ENCODE measurements at places on chromosomes 11 and 22.

DNA sequence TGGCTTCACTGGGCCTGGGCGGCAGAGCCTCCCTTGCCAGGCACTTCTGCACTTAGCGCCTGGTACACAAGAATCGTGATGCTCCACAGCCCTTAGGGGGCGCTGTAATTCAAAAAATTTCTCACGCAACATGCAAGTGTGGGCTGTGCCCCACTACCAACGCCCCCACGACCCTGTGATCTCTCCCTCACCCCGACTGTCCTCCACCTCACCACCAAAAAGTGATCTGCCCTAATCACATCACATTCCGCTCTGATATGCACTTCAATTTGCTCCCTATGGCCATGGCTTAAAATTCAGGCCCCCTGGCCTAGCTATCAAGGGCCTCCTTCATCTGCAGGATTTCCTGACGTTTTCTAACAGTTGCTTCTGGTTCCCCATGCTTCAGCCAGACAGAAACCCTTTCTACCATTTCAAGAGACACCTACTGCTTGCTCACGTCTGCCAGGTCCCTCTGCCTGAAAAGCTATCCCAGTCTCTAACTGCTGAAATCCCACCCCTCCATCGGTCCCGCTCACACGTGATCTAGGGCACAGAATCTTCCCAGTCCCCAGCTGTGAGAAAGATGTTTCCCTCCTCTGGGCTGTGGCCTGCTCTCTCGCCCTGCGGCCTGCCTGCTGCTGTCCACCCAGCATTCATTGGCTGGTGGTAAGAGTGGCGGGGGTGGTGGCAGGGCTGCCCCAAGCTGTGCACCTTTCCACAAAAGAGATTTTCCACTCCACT lies 27.9 kb upstream of the LRRC32 start:
- no peak for DNase-seq

- DNase-seq = peak; percentile 96
These were observed 7.6 kb downstream of the CARS1 start for GRCh38 chr11:3049430-3050243.

DNA sequence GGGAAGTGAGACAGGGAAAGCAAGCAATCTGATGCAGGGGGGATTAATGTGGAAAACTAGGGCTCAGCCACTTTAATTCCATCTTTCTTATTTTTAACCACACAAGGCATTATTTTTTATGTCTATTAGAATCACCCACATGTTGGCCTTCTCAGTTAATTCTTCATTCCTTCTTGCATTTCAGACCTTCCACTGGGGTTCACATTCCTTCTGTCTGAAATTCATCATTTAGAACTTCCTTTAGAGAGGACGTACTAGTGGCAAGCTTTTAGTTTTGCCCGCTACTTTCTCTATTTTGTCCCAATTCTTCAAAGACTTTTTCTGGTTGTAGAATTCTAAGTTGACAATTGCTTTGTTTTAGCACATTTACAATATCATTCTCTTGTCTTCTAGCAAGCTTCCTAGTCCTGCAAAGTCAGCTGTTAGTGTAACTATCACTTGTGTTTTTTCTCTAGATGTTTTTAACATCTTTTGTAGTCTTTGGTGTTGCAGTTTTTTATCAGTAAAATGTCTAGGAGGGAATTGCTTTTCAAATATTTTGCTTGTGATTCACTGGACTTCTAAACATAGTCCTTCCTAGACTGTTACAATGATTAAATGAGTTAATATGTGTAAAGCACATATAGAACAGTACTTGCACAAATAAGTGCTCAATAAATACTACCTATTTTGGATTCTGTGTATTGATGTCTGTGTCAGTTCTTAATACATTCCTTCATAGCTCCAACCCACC lies 5.5 kb upstream of the NNMT start:
- DNase-seq = no peak

DNA sequence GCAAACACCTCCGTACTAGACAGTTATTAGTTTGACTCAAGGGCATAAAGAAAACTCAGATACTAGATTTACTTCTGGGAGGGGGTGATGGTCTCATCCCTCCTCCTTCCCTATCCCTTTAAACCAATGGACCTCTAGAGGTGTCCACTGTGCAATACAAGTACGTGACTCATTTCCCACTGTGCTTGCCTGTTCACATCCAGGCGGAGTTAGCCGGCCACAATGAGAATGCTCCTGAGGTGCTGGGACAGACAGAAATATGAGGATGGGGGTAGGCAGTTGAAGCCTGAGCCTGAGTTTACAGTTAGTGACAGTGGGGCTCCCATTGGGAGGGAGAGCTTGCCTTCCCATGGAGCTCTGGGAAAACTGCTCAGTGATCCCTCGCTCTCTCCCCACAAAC lies 8.4 kb upstream of the PMM1 start:
- DNase-seq = peak; percentile 82

GRCh38 chr11:126282361-126282735 lies 545 bp upstream of the TIRAP start:
- DNase-seq = peak; percentile 44

GRCh38 chr11:103987629-103988594 lies 48.5 kb upstream of the DDI1 start:
- peak; percentile 33 for DNase-seq

DNA sequence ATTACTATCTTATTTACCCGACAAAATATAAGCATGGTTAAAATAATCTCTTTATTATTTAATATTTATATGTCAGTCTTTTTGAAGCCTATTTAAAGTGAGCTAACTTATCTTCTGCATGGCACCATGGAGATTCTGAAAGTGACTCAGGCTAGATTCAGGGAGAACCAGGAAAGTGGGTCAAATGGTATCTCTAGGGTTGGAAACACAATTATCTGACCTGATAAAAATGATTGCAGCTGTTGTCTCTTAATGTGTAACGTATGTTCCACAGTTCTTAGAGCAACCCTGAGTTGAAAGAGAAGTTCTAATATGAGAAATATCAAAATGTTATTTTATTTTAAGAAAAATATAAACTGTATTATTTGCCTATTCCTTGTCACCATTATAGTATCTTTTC lies 143.1 kb upstream of the CARD18 start:
- DNase-seq = peak; percentile 33

- DNase-seq = peak; percentile 18
These were observed 26.1 kb downstream of the SHISAL1 start for GRCh38 chr22:44286646-44287045.
